Heart left ventricle (tissue), 16 donors: ENCODE measurements at places on chromosomes 3 and 15.

GRCh38 chr15:25464784-25465183 lies 26.0 kb upstream of the UBE3A start:
- no peak for DNase-seq

- no peak for DNase-seq
These were observed 454.0 kb upstream of the RBMS3 start for GRCh38 chr3:28826840-28827239.

GRCh38 chr3:42369832-42370231 lies 40.6 kb downstream of the LYZL4 start:
- no peak for DNase-seq

GRCh38 chr3:35500641-35501350 lies 138.5 kb upstream of the ARPP21 start:
- no peak for DNase-seq

DNA sequence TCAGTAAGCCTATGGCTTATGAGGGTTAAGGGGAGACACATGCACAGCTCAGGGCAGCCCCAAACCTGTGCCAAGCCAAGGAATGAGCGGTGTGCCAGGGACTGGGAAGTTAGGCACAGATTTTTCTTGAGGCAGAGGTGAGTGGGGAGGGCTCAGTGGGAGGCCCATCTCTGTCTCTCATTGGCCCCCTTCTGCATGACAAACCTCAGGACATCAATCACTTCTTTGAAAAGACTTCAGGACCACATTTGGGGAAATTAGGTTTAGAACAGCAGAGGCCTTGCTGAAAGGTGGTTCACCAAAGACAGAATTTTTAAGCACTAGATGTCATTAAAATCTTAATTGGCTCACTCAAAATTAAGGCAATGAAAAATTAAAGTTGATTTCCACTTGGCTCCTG lies 57.2 kb downstream of the RAB11A start:
- DNase-seq, result no peak
